ENCODE measurements at places on chromosomes 1 and 21. TPM values are rescaled to one million over a fixed set of nuclear protein-coding genes. Genes with fewer than 3 reads are reported as not detected.

LCE1C gene
- not detected for polyA plus RNA-seq

RBP7 gene
- not detected for polyA plus RNA-seq

KCNK2 gene
- not detected for polyA plus RNA-seq

GRCh38 chr1:21021311-21021710 is 155.4 kb downstream of the EIF4G3 start:
- peaks cover 5% of the 10 kb centered on the region for H3K36me3 ChIP-seq
- no peaks in the 10 kb centered on the region for H3K27me3 ChIP-seq
- H3K4me3 ChIP-seq = no peak overlapping the region
- H3K27ac ChIP-seq = no peak overlapping the region
- DNase-seq = no peak

CDC42BPA gene
- polyA plus RNA-seq = 0.56 TPM

DNA sequence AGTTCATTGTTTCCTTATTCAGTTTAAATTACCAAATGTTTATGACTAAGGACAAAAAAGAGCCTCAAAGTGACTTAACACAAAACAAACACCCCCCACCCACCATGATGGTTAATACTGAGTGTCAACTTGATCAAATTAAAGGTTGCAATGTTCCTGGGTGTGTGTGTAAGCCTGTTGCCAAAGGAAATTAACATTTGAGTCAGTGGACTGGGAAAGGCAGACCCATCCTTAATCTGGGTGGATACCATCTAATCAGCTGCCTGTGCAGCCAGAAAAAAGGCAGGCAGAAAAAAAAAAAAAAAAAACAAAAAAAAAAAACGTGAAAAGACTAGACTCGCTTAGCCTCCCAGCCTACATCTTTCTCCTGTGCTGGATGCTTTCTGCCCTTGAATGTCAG is 543.4 kb downstream of the NEGR1 start:
- DNase-seq = no peak
- no peak overlapping the region for H3K4me3 ChIP-seq
- H3K27me3 ChIP-seq = no peaks in the 10 kb centered on the region
- H3K36me3 ChIP-seq = no peaks in the 10 kb centered on the region
- no peaks in the 10 kb centered on the region for H3K4me1 ChIP-seq
- H3K27ac ChIP-seq = no peak overlapping the region

DNA sequence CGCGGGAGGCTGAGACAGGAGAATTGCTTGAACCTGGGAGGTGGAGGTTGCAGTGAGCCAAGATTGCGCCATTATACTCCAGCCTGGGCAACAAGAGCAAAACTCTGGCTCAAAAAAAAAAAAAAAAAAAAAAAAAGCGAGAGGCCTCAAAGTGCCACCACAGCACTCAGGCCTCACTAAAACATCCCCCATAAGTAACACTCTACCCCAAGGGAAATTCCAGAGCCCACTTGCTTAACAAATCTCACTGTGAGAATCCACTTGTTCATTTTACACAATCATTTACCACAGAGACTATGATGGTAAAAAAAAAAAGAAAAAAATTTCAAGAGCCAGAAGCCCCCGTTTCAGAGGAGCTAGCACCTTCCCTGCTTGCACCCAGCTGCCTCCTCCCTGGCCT is 26.3 kb upstream of the EXOSC10 start:
- no peak overlapping the region for H3K27ac ChIP-seq
- H3K4me3 ChIP-seq = no peak overlapping the region
- H3K27me3 ChIP-seq = no peaks in the 10 kb centered on the region
- DNase-seq = no peak

GRCh38 chr1:25031966-25032667 is 102.0 kb upstream of the RUNX3 start:
- peak overlapping the region; percentile 95 for H3K27ac ChIP-seq
- H3K4me1 ChIP-seq = peaks cover 66% of the 10 kb centered on the region
- no peaks in the 10 kb centered on the region for H3K36me3 ChIP-seq
- DNase-seq = peak; percentile 85
- H3K4me3 ChIP-seq = peak overlapping the region; percentile 85

OR2M5 gene
- not detected for polyA plus RNA-seq

GCSAML gene
- polyA plus RNA-seq = not detected

- no peaks in the 10 kb centered on the region for H3K4me1 ChIP-seq
- H3K27me3 ChIP-seq = no peaks in the 10 kb centered on the region
- peaks cover 5% of the 10 kb centered on the region for H3K36me3 ChIP-seq
- no peak for DNase-seq
- no peak overlapping the region for H3K4me3 ChIP-seq
Observed at GRCh38 chr1:59707178-59707791, 107.5 kb upstream of the HOOK1 start.

- DNase-seq = no peak
- no peak overlapping the region for H3K4me3 ChIP-seq
- no peaks in the 10 kb centered on the region for H3K36me3 ChIP-seq
- H3K27ac ChIP-seq = no peak overlapping the region
- peaks cover 5% of the 10 kb centered on the region for H3K27me3 ChIP-seq
Observed at GRCh38 chr1:119516680-119517079, 9.7 kb downstream of the HSD3B1 start.

- no peaks in the 10 kb centered on the region for H3K4me1 ChIP-seq
- H3K27ac ChIP-seq = no peak overlapping the region
- no peak overlapping the region for H3K4me3 ChIP-seq
Observed at GRCh38 chr1:118920124-118920717, 67.9 kb downstream of the TBX15 start.

CYP4Z1 gene
- not detected for polyA plus RNA-seq

ZC3H12A gene
- 24.3 TPM for polyA plus RNA-seq

GRCh38 chr1:92883297-92883696 is 51.5 kb downstream of the RPL5 start:
- H3K4me3 ChIP-seq = peak overlapping the region; percentile 7
- H3K4me1 ChIP-seq = peaks cover 56% of the 10 kb centered on the region
- H3K27me3 ChIP-seq = no peaks in the 10 kb centered on the region
- peak overlapping the region; percentile 53 for H3K27ac ChIP-seq

RGS5 gene
- polyA plus RNA-seq = 1.4 TPM

- H3K27ac ChIP-seq = peak overlapping the region; percentile 47
- no peak for DNase-seq
- peaks cover 20% of the 10 kb centered on the region for H3K4me1 ChIP-seq
- no peaks in the 10 kb centered on the region for H3K36me3 ChIP-seq
Observed at GRCh38 chr1:147600119-147601111, 59.1 kb downstream of the BCL9 start.

SLC25A24 gene
- polyA plus RNA-seq = 25.6 TPM
